ENCODE measurements at places on chromosomes 5 and 9. TPM values are rescaled to one million over a fixed set of nuclear protein-coding genes. Genes with fewer than 3 reads are reported as not detected.

The RUFY1 gene
- 40.6 TPM for total RNA-seq

The DNAJB5 gene
- total RNA-seq: 10.6 TPM

The CCNJL gene
- total RNA-seq: not detected

The IL3 gene
- 71.3 TPM for total RNA-seq

The PCDH1 gene
- total RNA-seq: 0.17 TPM

Data from activated CD4-positive, alpha-beta T cell treated with anti-CD3 and anti-CD28 coated beads, Interleukin-2, amount 10 ng/mL, durations not matched to agents 24 days and 14 days (primary cell).